Tibial artery (tissue), 4 donors: ENCODE measurements at places on chromosomes 3 and 15.
A peak's percentile ranks its signal among the peaks of the same experiment; 100 is the strongest.

DNA sequence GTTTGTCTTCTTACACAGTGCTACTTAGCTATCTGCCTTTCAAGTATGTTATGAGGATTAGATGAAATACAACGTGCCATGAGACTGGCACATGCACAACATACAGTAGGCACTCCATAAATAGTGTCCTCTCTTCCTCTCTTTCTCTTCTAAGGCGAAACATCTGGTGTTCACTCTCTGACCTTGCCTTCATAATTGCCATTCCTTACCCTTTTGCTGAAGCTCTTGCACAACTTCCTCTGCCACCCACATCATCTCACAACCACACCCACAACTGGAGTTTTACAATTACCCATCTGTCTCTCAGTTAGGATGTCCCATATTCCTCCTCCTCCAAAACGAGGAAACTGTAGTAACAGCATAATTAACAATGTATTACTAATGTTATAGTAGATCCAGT lies 26.4 kb upstream of the ACP3 start:
- no peak overlapping the region for H3K4me3 ChIP-seq
- no peaks in the 10 kb centered on the region for H3K4me1 ChIP-seq
- DNase-seq = peak; percentile 36
- no peaks in the 10 kb centered on the region for H3K36me3 ChIP-seq

- DNase-seq = peak; percentile 40
- H3K4me3 ChIP-seq = peak overlapping the region; percentile 72
- no peaks in the 10 kb centered on the region for H3K27me3 ChIP-seq
- peaks cover 21% of the 10 kb centered on the region for H3K4me1 ChIP-seq
- H3K27ac ChIP-seq = peak overlapping the region; percentile 19
These were observed 1.2 kb upstream of the TYRO3 start for GRCh38 chr15:41557673-41558399.

DNA sequence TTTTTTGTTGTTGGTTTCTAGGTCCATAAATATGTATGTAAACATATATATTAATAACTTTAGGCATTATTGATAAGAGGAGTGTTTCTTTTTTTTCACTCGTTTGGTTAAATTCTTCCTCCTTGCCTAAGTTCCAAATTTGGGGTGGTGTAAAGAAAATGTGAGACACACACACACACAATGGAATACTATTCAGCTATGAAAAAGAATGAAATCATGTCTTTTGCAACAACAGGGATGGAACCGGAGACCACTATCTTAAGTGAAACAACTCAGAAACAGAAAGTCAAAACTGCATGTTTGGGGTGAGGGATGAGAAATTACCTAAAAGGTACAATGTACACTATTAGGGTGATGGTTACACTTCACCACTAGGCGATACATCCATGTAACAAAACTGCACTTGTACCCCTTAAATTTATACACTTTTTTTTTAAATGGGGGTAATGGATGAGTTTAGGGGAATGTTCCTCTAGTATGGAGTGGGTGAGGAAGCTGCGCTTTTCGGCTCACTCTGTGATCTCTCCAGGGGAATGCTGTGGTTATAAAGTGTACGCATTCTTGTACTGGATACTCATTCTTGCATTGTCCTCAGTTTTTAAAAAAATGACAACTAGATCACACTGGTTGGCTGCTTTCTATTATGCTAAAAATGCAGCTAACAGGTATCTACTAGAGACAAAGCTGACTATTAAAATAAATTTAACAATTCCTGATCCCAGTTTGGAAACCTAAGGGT lies 50.8 kb upstream of the PPARG start:
- H3K27ac ChIP-seq = no peak overlapping the region
- no peaks in the 10 kb centered on the region for H3K36me3 ChIP-seq
- H3K4me3 ChIP-seq = no peak overlapping the region
- no peak for DNase-seq

- H3K27ac ChIP-seq = no peak overlapping the region
- H3K4me3 ChIP-seq = no peak overlapping the region
- no peaks in the 10 kb centered on the region for H3K27me3 ChIP-seq
- DNase-seq = no peak
- H3K36me3 ChIP-seq = no peaks in the 10 kb centered on the region
These were observed 1144.5 kb downstream of the TUSC7 start for GRCh38 chr3:117853923-117854668.

DNA sequence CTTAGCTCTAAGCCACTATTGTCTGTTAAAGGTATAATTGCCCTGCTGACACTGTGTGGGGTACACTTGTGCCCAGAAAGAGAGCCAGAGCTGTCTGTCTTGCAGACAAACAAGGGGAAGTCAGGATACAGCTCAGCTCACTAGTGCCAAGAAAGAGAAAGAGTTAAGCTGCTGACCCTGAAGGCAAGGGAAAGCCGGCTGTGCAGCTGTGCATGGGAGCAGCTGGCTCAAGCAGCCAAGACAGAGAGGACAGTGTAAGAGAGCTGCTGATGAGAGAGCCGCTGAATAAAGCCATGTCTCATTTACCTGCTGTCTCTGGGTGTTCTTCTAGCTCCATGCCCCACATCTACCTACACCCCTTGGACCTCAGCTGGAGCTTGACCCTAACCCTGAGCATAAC lies 428.1 kb upstream of the NAALADL2 start:
- H3K36me3 ChIP-seq = no peaks in the 10 kb centered on the region
- no peaks in the 10 kb centered on the region for H3K27me3 ChIP-seq
- no peaks in the 10 kb centered on the region for H3K4me1 ChIP-seq
- H3K4me3 ChIP-seq = no peak overlapping the region
- H3K27ac ChIP-seq = no peak overlapping the region

DNA sequence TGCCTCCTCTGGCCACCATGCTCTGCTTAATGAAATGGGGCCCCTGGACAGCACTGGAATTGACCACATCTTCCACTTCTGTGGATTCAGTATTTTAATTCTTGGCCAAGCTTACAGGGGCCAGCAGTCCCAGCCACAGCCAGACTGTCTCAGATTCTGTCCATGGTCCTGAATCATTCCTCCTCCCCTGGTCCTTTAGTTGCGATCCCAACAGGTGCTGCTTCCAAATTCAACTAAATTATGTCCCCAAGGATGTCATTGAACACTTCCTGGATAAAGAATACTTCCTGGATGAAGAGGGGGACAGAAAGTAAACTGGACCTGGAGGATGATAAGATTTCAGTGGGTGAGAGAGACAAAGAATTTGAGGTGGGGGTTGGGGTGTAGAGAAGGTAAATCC lies 111.1 kb upstream of the FOXB1 start:
- H3K4me3 ChIP-seq = no peak overlapping the region
- no peaks in the 10 kb centered on the region for H3K27me3 ChIP-seq
- DNase-seq = no peak
- no peaks in the 10 kb centered on the region for H3K36me3 ChIP-seq
- no peaks in the 10 kb centered on the region for H3K4me1 ChIP-seq

DNA sequence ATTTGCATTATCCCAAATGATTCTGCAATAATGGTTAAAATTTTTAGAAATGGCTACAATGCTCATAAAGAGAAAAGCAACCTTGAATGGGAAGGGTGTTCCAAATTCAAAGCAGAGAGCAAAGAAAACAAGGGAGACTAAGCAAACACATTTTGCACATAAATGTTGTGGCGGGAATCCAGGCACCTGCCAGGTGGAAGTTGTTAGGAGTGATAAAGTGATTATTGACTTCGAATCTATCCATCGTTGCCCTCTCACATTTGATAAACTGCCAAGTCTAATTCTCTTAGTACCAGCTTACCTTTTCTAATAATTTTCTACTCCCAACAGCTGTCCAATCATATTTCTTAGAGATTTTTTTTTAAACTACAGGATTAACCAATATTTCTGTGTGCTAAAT lies 244.5 kb downstream of the CACNA2D3 start:
- H3K36me3 ChIP-seq = no peaks in the 10 kb centered on the region
- no peak for DNase-seq
- no peaks in the 10 kb centered on the region for H3K27me3 ChIP-seq
- H3K4me3 ChIP-seq = no peak overlapping the region

GRCh38 chr3:72398781-72399180 lies 449.5 kb downstream of the SHQ1 start:
- no peak overlapping the region for H3K27ac ChIP-seq
- H3K4me3 ChIP-seq = no peak overlapping the region
- H3K4me1 ChIP-seq = peaks cover 27% of the 10 kb centered on the region
- H3K36me3 ChIP-seq = no peaks in the 10 kb centered on the region
- H3K27me3 ChIP-seq = no peaks in the 10 kb centered on the region
- DNase-seq = no peak

DNA sequence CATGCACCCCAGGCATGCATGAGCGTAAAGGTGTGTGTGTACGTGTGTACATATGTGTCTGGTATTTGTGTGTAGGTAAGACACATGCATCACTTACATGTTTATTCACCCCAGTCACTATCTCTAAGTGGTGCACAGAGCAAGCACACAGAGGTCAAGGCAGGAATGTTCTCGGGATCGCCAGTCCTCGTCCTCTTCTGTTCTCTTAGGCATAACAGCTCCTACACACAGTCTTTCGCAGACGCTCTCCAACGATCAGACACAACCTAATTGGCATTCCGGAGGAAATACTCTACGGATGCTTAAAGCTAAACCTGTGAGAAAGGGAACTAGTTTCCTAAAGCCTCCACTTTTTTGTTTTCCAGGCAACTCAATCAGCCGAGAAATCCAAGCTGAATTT lies 95.9 kb downstream of the ADAMTS17 start:
- H3K27ac ChIP-seq = no peak overlapping the region
- H3K4me1 ChIP-seq = peaks cover 40% of the 10 kb centered on the region
- H3K27me3 ChIP-seq = no peaks in the 10 kb centered on the region

DNA sequence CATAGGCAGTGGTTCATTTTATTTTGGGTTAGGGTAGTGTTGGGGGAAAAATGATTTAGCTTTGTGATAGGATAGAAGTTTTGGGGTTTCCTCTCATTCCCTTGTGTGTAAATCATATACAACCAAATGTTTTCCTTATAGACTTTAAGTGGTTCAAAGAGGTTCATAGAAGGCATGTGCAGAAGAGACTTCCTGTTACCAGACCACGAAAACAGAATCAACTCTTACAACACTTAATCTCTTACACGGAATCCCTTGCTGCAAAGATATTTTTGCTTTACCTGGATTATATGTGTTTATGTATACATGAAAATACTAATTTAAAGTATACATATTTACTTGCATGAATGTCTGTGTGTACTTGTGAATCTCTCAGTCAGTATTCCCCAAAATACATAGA lies 2.9 kb downstream of the TMOD2 start:
- H3K4me3 ChIP-seq = no peak overlapping the region
- peaks cover under 1% of the 10 kb centered on the region for H3K4me1 ChIP-seq
- no peaks in the 10 kb centered on the region for H3K36me3 ChIP-seq
- no peak for DNase-seq

DNA sequence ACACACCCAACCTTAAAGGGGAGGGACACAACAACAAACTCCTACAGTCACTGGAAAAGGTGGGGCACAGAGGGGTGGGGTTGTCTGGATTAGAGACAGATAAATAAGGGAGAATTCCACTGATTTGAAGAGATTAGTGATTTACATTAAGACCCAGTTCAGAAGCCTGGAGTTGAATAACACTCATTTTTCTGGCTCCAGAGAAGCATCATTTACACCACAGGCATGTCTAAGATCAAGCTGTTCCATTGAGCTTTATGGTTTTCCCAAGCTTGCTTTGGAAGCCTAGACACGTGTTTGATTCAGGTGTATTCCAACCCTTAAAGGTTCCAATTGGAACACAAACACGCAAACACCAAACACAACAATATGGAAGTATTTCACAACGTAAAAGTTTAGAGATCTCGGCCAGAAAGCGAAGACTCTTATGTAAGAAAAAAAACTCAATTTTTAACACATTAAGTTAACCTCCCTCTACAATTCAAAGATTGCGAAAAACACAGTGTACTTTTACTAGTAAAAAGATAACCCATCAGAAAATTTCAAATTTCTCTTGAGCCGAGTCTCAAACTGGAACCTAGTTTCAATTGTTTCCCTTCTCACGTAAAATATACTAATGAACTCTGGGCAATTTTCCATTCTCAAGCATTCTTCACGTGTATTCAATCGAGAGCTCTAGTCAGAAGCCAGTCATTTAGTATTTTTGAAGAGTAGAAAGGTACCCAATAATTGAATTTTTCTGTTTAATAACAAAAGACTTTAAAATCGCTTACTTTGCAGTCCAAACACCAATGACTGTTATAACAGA lies 2.1 kb downstream of the TRA2B start:
- H3K27me3 ChIP-seq = no peaks in the 10 kb centered on the region
- no peak for DNase-seq
- peaks cover 23% of the 10 kb centered on the region for H3K4me1 ChIP-seq
- peak overlapping the region; percentile 81 for H3K4me3 ChIP-seq
- no peaks in the 10 kb centered on the region for H3K36me3 ChIP-seq

DNA sequence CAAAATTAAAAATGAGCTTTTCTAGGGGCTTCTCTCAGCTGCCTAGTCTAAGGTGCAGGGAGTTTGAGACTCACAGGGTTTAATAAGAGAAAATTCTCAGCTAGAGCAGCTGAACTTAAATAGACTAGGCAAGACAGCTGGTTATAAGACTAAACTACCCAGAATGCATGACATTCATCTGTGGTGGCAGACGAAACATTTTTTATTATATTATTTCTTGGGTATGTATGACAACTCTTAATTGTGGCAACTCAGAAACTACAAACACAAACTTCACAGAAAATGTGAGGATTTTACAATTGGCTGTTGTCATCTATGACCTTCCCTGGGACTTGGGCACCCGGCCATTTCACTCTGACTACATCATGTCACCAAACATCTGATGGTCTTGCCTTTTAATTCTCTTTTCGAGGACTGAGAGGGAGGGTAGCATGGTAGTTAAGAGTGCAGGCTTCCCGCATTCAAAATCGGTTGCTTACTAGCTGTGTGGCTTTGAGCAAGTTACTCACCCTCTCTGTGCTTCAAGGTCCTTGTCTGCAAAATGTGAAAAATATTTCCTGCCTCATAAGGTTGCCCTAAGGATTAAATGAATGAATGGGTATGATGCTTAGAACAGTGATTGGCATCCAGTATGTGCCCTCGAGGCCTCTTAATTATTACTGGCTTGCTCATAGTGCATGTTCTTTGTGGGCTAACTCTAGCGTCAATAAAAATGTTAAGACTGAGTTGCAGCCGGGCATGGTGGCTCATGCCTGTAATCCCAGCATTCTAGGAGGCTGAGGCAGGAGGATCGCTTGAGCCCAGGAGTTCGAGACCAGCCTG lies 984 bp downstream of the CCR5 start:
- no peaks in the 10 kb centered on the region for H3K27me3 ChIP-seq
- DNase-seq = no peak
- no peaks in the 10 kb centered on the region for H3K36me3 ChIP-seq
- no peaks in the 10 kb centered on the region for H3K4me1 ChIP-seq

DNA sequence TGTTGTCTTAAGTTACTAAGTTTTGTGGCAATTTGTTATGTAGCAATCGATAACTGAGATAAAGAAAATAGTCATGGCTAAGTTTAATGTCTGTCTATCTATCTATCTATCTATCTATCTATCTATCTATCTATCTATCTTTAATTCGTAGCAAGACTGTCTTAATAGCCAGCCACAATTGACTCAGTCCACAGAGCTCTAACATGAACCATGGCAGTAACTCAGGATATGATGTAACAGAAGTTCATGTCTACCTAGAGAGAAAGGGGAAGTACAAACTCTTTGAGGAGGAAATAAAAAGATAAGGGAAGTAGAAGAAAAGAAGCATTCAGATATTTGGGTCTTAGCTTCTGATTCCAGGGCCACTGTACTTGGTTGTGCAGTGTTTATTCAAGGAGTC lies 61.5 kb upstream of the FNDC3B start:
- no peaks in the 10 kb centered on the region for H3K4me1 ChIP-seq
- DNase-seq = no peak
- no peak overlapping the region for H3K27ac ChIP-seq
- H3K27me3 ChIP-seq = no peaks in the 10 kb centered on the region

- H3K36me3 ChIP-seq = no peaks in the 10 kb centered on the region
- H3K4me3 ChIP-seq = no peak overlapping the region
- DNase-seq = no peak
- no peaks in the 10 kb centered on the region for H3K4me1 ChIP-seq
These were observed 54.7 kb downstream of the TP63 start for GRCh38 chr3:189685860-189686259.
